NCI-H1105 treated with DMSO at 0.1 percent for 48 hours (cell line): ENCODE measurements at places on chromosomes 6 and 20.

- DNase-seq, result no peak
These were observed 19.3 kb upstream of the APMAP start for GRCh38 chr20:25011831-25012241.

DNA sequence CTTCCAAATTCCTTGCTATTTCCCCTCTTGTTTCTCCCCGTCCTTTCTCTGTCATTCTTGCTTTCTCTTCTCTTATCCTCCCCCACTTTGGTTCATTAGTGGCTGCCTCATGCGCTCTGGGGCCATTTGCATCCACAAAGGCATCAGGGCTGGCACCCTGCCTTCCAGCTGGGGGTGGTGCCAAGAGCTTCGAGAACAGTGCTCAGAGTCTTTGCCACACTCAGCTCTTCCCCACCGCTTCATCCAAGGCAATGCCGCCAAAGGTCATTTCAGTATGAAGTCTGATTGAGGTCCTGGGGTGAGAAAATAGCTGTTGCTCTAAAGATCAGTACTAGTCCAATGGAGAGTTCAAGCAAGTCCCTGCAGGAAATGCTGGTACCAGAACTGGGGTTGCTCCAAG is 22.7 kb downstream of the OLIG3 start:
- DNase-seq, result peak; percentile 9

DNA sequence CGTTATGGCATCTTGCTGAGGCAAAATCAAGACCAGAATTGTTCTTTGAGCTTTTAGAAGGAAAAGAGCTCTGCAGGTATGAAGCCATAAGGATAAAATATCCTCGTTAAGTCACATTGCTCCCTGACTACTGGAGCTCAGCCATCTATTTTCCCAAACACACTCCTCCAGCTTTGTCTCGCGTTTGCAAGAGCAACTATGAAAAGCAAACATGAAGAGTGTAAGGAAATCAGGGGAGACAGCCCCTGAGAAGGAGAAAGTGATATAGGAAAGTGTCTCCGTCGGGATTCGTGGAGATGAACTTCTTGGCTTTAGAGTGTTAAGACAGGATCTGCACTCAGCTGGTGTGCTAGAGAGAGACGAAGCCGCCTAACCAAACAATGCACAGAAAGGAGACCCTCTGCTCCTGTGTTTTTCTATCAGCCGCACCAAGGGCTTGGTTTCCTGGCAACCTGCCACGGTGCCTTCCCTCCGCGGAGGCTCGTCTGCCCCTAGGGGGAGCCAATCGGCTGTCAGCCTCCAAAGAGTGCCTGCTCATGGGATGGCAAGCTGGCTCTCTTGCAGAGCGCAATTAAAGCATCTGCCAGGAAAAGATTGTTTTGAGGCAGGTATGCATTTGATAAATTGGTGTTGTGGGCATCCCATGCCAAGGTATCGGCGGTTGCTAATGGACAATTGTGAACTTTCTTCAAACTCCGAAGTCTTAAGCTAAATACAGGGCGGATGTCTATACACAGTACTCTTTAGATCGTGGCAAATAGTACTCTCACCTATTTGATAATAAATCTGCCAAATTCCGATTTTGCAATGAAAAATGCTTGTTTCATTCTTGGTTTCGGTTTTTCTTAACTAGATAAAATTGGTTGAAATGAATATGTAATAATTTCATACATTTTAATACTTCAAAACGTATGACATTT is 603.2 kb downstream of the RNF144B start:
- DNase-seq, result peak; percentile 92

DNA sequence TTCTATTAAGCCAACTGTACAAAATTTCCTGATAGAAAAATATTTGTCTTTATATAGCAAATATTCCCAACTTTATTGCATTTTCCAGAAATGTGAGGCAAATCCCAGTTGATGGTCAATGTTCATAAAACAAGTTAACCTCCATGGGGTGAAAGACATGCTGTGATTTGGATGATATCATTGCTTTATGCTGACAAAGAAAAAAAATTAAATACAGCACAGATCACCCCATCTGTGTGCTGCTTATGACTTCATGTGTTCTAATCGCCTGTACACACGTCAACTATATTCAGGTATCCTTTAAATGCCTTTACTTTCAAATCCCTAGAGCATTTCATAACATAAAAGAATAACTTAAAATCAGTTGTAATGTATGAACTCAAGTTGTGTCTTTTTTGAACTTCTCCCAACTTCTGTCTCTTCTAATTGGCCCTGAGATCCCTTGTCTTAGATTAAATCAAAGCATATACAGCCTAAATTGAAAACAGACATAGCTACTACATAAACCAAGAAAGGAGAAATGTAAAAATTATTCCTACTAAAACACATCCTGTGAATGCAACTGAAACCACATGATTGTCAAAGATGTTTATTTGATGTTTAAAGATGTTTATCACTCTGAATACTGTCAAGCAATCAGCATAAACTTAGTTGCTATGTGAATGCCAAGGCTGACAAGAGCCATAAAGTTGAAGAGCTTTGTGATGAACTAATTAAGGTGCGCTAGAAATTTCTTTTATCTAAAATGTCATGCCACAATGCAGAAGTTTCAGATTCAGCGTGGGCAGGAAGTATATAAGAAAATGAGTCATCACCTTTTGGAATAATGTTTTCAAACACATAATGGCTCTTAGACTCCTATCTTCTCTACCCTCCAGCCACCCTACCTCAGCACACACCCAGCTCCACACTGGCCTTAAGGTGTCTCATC is 68.7 kb downstream of the FILIP1 start:
- DNase-seq, result no peak

GRCh38 chr20:57408131-57408530 is 16.9 kb downstream of the RBM38 start:
- no peak for DNase-seq

DNA sequence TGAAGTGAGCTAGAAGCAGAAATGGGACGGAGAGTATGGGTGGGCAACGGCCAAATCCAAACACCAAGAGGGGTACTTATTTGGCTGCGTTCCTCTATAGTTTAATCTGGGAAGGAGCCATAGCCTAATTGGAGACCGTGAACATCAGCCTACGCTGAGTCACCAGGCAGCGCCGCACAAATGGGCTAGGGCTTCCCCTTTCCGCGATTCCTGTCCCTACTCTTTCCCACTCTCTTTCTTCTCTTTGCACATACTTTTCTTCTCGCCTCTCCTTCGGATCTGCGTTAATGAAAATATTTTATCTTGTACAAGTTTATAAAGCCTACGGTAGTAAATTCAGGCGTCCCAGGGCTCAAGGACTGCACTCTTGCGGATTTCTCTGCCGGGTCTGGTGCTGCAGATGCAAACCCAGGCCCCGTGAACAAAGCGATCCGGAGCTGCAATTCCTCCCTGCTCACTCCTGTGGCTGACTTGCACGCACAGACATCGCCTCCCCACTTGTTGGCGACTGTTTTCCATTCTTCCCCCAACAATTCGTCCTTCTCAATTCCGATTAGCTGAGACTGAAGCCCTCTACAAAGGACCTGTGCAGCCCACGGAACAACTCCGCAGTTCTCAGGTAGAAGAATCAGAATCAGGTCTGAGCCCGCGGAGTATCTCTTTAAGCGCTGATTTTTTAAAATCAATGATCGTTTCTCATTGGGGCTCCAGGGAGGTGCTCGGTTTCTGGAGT is 4.2 kb upstream of the TBX18 start:
- DNase-seq, result peak; percentile 61
